ENCODE measurements at places on chromosomes 1 and 21. TPM values are rescaled to one million over a fixed set of nuclear protein-coding genes. Genes with fewer than 3 reads are reported as not detected.

The RASSF5 gene
- total RNA-seq = 333 TPM

The F13B gene
- not detected for total RNA-seq

The AGBL4 gene
- not detected for total RNA-seq

The L1TD1 gene
- total RNA-seq = not detected

The KLHDC9 gene
- total RNA-seq = not detected

Data from natural killer cell (primary cell).